NCI-H1105 (cell line): ENCODE measurements at places on chromosomes 4 and X.

- no peak for DNase-seq
Measured at GRCh38 chr4:42454755-42455420, 57.6 kb downstream of the SHISA3 start.

DNA sequence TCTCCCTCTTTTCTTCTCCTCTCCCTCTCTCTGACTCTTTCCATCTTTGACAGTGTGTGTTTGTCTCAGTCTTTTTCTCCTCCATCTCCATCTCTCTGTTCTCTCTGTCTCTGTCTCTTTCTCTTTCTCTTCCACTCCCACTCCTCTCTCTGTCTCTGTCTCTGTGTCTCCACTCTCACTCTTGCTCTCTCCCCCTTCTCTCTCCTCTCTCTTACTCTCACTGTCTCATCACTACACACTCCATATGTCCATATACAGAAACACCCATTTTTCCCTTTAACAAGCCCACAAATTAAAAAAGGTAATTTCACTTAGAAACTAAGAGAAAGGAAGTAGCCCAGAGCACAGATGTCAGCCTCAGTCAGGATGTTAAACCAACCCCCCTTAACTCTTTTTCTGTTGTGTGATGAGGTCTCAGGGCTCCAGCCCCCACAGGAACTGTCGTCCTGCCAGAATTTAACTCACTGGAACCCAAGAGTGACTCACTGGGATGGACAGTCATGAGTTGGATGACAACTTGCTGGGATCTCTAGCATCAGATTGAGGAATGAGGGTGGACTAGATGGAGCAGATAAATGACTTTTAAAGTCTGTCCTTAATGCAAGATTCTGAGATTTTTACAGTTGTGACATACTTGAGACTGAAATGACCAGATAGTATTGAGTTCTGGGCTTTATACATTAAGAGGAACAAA is 27.5 kb downstream of the OTUD6A start:
- DNase-seq: no peak

GRCh38 chrX:31165241-31166035 is 93.6 kb upstream of the FTHL17 start:
- no peak for DNase-seq

DNA sequence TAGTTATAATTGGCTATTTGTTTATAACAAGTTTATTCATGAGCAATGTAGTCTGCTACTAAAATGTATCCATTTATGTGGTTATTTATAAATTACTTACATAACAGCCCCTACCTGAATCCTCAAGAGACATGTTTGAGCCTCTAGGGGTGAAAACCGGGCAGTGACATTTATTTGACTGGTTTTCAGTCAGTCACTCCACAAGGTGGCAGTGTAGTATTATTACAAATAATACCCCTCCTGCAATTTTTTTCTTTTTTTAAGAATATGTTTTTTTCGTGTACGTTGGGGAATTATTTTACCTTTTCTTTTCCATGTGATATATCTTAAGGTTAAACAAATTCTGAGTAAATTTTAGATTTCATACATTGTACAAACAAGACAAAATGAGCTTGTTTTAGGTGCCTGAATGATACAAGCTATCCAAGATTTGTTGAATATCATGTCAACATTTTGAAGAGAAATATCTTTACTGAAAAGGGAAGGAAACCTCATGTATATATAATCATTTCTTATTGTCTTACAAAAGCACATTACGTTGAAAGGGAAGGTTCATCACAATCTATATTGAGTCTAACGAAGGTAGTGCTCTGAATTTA is 598.7 kb upstream of the TECRL start:
- no peak for DNase-seq
